ENCODE measurements at places on chromosomes 12 and 14. TPM values are rescaled to one million over a fixed set of nuclear protein-coding genes. Genes with fewer than 3 reads are reported as not detected.

DCTN2 gene
- total RNA-seq, result 161 TPM

PTCSC3 gene
- total RNA-seq, result not detected

GRCh38 chr14:66206554-66206953 is 279.6 kb upstream of the CCDC196 start:
- no peaks in the 10 kb centered on the region for H3K4me1 ChIP-seq
- no peak overlapping the region for H3K27ac ChIP-seq
- no peak for DNase-seq
- H3K36me3 ChIP-seq, result no peaks in the 10 kb centered on the region
- no peak overlapping the region for H3K4me3 ChIP-seq

DNA sequence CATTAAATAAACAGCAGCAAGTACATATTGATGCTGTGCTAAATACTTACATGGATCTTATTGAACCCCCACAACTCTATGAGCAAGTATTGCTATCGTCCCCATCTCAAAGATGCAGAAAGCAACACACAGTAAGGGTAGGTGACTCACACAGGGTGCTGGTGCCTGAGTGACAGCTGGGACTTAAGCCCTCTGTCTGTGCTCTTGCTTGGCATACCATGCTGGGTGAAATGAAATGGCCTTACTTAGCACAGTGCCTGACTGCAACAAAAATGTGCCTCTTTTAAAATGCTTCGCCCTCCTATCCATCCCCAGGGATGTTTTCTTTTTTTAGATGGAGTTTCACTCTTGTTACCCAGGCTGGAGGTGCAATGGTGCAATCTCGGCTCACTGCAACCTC is 788 bp downstream of the TEX52 start:
- DNase-seq, result no peak
- H3K4me3 ChIP-seq, result no peak overlapping the region
- no peaks in the 10 kb centered on the region for H3K27me3 ChIP-seq
- no peaks in the 10 kb centered on the region for H3K4me1 ChIP-seq
- H3K27ac ChIP-seq, result no peak overlapping the region
- peaks cover 2% of the 10 kb centered on the region for H3K36me3 ChIP-seq

DNA sequence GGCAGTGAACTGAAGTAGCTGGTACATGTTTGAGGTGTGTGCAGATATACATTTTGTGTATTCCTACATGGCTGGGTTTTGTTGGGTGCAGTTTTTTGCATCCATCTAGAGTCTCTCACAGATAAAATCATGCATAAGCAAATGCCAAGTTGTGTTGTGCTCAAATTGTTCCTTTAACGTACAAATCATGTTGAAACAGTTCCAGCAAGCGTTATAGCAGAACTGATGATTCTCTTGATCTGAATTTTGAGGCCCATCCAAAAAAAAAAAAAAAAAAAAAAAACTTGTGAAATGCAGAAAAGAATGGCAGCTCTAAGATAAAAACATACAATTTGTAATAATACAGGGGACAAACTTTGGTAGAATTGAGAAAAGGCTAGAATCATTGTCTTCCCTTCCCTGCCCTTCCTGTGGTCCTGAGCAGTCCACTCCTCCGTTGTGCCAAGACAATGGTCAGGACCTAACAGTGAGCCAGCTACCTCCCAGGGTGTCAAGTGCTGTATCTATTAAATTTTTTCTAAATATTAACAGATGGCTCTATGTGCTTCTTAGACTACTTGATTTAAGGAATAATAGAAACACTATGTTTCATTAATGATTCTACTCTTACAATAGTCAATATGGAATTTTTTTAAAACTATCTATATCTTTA is 122.1 kb downstream of the PLEKHA5 start:
- H3K36me3 ChIP-seq, result no peaks in the 10 kb centered on the region
- no peaks in the 10 kb centered on the region for H3K4me1 ChIP-seq
- no peak for DNase-seq

DNA sequence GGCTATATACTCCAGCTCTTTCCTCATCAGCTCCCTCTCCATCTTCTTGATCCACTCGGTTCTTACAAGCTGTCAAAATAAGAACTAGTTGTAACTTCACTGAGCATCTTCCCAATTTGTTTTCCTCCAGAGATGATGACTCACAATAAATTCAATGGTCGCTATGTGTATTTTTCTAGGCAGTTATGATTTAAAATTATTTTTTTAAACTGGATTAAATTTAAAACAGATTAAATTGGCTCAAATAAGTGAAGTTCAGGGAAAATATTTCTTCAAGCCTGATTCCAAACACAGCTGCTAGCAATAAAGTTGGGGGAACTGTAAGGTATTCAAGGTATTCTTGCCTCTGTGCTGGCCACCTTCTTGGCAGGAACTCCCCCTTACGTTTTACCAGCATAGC is 717.7 kb upstream of the USP15 start:
- no peak overlapping the region for H3K4me3 ChIP-seq
- H3K4me1 ChIP-seq, result no peaks in the 10 kb centered on the region
- no peaks in the 10 kb centered on the region for H3K36me3 ChIP-seq
- no peak for DNase-seq

DNA sequence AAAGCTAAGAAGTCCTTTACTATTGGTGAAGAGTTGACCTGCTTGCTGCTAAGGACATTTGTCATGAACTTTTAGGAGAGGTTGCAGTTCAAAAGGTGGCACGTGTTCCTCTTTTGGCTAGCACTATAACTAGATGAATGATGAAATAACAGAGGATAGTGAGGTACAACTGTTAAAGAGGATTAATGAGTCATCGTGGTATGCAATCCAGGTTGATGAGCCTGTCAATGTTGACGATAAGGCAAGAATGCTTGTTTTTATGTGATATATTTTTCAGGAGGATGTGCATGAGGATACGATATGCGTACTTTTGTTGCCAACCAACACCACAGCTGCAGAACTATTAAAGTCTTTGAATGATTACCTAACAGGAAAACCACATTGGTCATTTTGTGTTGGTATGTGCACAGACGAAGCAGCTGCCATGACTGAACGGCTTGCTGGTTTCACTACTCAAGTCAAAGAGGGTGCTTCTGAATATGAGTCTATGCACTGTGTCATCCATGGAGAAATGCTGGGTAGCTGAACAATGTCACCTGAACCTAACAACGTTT is 10.6 kb downstream of the CEP128 start:
- H3K4me1 ChIP-seq, result no peaks in the 10 kb centered on the region
- H3K36me3 ChIP-seq, result no peaks in the 10 kb centered on the region
- no peaks in the 10 kb centered on the region for H3K27me3 ChIP-seq

GRCh38 chr12:3647504-3647903 is 105.4 kb downstream of the CRACR2A start:
- H3K27me3 ChIP-seq, result no peaks in the 10 kb centered on the region
- no peak overlapping the region for H3K27ac ChIP-seq
- no peak overlapping the region for H3K4me3 ChIP-seq
- peak; percentile 17 for DNase-seq
